Retinal pigment epithelial cell (primary cell): ENCODE measurements at places on chromosomes 3 and 15.

DNA sequence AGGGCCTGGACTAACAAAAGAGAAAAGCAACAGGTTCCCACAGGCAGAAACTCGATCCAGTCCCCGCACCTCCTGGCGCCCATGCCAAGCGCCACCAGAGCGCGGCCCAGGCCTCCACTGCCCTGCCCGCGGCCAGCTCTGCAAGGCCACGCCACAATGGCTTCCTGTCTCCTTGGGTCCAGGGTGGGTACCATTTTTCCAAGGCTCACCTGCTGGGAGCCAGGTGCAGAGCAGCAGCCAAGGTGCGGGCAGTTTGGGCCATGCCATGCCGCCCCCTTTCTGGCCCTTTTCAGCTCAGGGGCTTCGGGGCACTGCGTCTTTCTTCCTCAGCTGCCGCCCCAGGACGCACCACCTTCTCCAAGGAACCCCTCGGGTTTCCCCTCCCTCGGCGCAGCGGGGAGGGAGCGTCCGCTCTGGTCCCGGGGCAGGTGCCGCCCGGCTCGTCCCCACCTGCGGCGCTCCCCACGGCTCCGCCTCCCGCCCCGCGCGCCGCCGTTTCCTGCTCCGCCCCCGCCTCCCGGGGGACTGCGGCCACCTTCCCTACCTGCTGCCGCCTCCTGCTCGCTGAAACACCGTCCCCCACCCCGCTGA, at the start of gene ILDR1:
Gene ILDR1, minus strand, starts transcription at position 437 of the 591 bp plus-strand sequence. Its CDS starts 170 bp downstream, at position 267.
- no peak for DNase-seq

- no peak for DNase-seq
Observed at GRCh38 chr3:9087831-9088413, 124.7 kb upstream of the RAD18 start.

DNA sequence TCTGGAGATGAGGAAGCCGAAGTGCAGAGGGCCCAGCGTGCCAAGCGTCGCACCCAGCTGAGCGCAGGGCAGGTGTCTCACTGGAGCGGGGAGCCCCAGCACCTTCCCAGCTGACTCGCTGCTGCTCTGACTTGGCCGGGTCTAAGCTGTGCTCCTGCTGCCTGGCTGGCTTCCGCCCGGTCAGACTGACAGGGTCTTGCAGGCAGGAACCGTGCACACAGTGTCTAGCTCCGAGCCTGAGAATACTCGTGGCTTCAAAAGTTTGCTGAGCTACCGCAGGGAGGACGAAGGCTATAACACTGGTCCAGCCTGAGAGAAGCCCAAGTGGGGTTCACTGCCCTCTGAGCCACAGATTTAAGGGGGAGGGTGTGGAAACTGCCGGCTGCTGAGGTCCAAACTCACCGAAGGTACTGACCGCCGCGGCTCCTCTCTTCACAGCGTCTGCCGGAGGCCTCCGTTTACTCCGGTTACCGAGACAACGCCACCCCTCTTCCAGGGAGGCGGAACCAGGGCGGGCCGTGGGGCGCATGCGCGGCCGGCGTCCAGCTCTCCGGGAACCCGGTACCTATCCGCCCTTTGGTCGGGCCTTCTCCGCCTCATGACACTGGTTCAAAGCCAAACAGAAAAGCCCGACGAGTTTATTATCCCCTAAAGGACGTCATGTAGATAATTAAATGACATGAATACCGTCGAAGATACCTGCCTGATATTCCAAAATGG, at the start of gene CFAP44:
Gene CFAP44, minus strand, starts transcription at position 443 of the 720 bp plus-strand sequence. CDS start 7,829 bp downstream, outside the sequence.
- peak; percentile 24 for DNase-seq

DNA sequence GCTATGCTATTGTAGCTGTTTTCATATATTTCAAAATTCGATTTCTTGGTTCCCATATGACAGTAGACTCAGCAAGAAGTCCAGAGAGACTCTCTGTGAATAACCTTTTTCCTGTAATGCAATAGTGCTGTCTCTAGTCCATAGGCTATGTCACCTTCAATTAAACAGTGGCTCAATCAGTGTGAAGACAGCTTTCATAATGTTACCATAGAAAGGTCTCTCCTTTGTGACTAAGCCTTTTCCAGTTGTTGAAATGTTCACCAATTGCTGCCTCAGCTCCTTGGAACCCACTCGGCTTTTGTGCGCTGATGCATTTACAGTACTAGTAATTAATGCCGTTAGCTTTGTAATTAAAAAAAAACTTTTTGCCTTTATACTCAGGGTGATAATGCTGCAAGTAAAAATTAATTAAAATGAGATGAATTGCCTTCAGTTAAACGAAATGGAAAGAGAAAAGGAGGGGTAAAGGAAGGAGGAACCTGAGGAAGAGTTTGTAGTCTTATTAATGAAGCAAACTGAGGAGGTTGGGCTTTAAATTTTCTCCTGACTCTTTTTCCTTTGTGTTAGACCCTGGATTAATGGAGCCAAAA, 214.8 kb downstream of the LSAMP start:
- DNase-seq: no peak

DNA sequence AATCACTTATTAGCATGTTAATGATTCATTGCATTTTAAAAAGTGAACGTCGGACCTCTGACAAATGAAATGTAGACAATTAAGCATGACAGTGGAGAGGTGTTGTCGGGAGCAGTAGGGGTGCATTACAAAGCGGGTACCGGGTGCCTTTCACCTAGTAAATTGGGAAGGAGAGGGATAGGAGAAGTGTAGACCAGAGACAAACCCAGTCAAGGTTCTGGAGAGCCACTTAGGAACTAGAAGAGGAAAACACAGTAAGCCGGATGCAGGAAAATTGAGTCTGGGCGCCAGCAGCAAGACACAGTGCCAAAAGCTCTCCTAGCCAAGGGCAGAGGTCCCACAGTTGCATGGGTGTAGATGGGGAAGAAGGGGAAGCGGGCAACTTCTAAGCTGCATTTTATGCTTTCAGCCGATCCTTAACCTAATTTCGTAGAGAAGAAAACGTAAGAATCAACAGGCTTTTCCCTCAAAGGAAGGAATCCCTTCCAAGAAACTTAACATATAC, 3.1 kb upstream of the CERS3 start:
- DNase-seq: no peak
